Stimulated activated CD8-positive, alpha-beta memory T cell treated with anti-CD3 and anti-CD28 coated beads, Interleukin-7, amount 100 ng/mL, for 1 hour (primary cell): ENCODE measurements at places on chromosomes 4 and X.

DNA sequence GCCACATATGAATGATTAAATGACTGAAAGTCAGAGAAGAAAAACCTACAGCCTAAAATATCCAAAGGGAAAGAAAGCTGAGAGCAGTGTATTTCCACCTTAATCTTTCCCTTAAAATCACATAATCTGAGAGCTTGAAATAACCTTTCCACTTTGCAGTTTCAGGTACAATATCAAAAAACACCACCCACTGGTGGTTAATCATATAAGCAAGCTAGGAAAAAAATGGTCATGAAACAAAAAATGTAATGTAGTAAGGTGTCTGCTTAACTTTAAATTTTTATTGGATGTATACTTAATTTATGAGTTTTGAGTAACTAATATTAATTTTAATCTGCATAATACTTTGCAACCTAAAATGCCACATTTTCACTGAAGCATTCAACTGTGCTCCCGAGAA, 3.2 kb downstream of the PRDM5 start:
- DNase-seq = no peak

GRCh38 chr4:47690611-47691010, 147.3 kb downstream of the CORIN start:
- no peak for DNase-seq

GRCh38 chrX:150332023-150332422, 31.1 kb upstream of the MAMLD1 start:
- DNase-seq = no peak

GRCh38 chr4:184688447-184688846, 38.9 kb downstream of the PRIMPOL start:
- DNase-seq = no peak

DNA sequence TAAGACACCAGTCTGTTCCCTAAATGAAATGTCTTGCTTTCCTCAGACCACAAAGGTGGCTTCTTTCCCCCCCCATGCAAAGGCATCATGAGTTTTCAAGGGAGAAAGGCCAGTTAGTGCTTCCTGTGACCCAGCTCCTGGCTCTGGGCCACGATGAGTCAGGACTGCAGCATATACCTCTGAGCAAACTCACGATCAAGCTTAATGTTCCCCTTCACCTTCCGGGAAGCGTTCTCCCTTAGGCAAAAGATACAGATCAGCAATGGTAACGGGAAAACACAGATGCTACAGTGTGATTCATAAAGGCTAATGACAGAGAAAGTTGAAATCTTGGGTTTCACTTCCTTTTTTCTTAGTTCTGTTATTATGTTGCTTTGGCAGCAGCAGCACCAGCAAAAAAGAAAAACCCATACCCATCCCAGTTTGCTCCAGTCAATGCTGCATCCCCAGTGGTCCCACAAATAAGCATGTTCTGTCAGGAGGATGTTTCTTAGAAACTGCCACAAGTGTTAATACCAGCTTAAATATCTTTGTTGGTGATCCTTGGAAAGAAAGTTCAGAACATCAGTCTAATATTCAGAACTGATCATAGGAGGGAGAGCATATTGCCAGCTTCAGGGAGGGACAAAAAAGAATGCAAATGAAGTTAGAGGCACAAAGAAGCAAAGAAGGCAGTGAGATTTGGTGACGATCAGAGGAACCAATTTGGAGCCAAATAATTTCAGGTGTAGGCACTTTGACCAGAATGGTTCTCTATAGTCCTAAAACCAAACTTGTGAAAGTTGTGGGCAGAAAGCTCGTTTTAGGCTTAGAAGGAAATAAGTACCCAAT, 41.2 kb downstream of the LONRF3 start:
- DNase-seq = no peak

- DNase-seq = no peak
These were observed 53.2 kb downstream of the MAGED4B start for GRCh38 chrX:52015794-52016193.

DNA sequence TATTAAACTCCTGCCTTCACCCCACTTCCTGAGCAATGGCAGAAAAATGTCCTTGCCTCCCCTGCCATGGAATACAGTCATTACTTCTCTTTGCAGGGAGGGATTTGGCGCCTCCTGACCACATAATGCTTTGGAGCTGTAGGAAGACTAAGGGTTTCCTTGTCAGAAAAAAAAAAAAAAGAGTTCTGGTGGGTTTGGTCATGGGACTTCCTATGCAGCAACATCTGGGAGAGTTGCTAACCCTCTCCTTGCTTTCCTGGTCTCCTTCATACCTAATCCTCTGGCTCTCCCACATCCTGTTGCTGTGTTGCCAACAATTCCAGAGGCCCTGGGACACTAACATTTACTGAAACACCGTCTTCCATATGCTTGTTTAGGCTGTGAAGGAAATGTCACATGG, 75.1 kb upstream of the MBNL3 start:
- no peak for DNase-seq

DNA sequence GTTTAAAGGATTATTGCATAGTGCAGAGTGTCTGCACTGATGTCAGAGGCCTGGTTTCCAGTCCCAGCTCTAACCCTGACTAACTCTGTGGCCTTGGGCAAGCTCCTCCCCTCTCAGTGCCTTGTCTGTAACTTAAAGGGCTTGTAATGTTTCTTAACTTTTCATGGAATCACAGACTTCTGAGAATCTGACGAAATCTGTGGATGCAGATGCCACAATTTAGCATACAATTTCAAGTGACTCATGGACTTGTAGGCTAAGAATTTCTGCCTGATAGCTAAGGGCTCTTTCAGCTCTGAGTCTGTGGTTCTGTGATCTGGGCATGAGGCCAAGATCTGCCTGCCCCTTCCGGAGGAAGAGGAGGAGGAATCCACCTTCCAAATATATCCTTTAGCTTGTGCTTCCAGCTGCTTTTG, 236.9 kb downstream of the AR start:
- DNase-seq = no peak

DNA sequence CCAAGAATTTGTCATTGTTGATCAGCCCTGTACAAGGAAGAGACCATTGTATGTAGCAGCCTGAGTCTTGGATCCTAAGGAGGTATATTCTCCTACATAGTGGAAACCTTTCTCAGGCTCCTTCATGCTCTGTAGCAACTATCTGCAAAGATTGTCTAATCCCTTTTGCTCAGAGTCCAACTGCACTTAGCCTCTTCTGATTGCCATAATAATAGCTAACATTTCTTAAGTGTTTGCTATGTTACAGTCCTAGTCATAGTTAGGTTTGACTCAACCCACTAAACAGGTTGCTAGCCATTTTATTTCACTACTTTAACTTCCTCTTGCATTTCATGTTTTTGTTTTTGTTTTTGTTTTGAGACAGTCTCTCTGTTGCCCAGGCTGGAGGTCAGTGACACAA, 50.8 kb upstream of the SLC16A2 start:
- no peak for DNase-seq

- no peak for DNase-seq
These were observed 24.5 kb downstream of the RAP1GDS1 start for GRCh38 chr4:98285676-98286075.

- DNase-seq = no peak
These were observed 53.3 kb downstream of the RGS12 start for GRCh38 chr4:3346146-3346545.

- DNase-seq = no peak
These were observed 39.0 kb upstream of the GPM6B start for GRCh38 chrX:13855689-13856450.

DNA sequence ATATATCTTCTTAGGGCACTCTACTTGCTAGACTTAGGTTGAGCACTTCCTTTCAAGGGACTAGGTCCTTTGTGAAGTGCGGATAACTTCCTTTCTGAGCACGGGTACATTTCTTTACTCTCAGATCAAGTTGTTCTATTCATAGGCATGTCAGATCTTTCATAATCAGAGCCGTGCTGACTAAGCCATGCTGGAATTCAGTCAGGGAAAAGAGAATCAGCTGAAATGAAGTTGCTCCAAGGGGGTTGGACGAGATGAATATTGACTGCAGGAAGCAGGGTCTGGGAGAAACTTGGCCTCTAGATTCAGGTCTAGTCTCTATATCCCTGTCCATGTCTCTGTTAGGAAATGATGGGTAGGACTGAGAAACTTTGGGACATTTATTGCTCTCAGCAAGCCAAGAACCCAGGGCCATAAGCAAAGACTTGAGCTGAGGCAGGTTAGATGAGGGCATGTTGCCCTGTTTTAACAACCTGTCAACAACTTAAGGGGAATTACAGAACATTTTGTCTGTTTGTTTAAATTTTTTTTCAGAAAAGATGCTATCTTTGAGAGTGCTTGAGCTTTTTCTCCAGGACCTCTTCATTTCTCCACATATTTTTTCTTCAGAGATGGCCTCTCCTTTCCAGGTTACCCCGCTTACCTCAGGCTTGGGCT, 28.3 kb downstream of the AREG start:
- DNase-seq = no peak

DNA sequence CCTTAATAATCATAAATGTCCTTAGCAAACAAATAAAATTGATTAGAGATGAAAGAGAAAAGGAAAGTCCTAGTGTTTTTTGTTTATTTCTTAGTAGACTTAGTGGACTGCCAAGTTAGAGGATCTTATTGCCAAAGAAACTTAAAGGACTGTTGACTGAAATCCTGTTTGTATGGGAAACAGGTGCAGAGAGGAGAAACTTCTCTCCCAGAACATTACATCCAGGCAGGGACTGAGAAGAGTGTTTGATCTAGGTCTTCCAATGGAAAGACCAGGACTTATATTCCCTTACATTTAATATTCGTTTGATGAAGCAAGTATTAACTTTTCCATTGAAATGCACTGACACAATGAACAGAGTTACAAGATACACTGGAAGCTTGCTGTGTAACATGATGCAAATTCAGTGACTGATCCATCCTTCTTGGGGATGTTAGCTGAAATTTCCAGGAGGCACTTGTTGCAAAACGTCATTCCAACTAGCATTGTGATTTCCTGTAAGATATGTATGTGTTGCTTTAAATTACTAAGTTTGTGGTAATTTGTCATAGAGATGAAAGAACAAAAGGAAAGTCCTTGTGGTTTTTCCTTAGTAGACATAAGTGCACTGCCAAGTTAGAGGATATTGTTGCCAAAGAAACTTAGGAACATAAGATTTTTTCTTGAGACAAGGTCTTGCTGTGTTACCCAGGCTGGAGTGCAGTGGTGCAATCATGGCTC, 505.6 kb downstream of the STIM2 start:
- no peak for DNase-seq

DNA sequence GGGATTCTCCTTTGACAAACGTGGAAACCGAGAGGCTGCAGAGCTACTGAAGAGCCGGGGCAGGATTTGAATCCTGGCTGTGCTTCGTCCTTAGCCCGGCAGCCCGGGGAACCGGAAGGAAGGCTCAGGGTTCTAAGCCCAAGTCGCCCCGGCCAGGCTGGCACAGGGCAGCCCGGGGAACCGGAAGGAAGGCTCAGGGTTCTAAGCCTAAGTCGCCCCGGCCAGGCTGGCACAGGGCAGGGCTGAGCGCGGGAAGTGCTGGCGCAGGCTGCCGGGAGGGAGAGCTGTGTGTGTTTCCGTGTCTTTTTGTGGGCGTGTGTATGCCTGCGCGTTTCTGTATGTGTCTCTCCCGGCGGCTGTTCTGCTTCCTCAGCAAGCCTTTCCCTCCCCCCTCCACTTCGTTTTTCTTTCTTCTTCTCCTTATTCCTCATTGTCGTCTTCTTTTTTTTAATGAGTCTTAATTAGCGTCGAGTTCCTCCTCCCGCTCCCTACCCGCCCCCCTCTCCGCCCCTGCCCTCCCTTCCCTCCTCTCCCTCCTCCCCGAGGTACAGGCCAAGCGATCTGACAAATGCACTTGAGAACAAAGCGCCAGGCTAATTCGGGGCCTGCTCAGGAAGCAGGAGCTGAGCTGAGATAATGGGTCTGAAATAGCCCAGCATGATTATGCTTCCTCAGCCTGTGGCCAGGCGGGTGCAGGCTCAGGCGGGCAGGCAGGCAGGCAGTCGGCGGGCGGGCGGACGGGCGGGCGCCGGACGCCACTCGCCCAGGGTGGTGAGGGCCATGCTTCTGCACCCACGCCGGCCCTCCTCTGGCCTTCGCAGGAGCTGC, 65.9 kb downstream of the EFNB1 start:
- DNase-seq = no peak

DNA sequence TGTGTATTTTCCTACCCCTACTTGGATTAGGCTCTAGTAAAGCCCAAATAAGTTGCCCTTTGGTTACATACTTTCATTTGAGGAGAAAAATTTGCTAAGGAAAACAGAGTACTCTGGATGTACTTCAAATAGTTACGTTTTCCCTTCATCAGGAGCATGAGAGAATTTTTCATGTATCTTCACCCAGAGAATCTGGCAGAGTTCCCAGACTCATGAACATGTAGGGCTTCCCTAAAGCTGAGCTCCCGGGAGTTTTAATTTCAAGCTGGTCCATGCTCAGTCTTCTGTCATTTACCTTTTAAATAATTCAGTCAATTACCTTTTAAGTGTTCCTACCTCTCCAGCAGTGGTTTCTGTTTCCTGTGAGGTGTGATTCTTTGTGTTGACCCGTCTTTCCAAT, 367.5 kb upstream of the GRID2 start:
- DNase-seq = no peak

DNA sequence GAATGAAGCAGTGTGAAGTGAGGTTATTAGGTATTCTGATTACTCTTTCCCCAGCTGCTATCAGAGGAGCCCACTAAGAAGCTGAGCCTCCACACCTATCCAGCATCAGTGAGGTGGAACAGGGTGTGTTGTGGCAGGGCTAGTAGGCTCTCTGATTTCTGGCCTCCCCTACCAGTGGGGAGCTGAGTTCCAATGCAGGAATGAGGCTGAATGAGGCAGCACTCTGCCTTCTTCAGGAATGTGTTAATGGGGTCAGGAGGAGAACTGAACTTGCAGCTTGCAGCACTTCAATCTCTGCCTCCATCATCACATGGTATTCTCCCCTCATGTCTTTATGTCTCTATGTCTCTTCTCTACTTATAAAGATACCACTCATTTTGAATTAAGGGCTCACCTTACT, 26.9 kb downstream of the SOX3 start:
- no peak for DNase-seq

GRCh38 chr4:52051213-52051614, at the start of gene SPATA18:
Gene SPATA18, plus strand, starts transcription at chr4:52051304. Its CDS starts 401 bp downstream, at chr4:52051705.
- no peak for DNase-seq

- no peak for DNase-seq
These were observed 14.1 kb upstream of the SCRG1 start for GRCh38 chr4:173413036-173413435.

- DNase-seq = no peak
These were observed 53.3 kb downstream of the NFKB1 start for GRCh38 chr4:102554482-102554881.

DNA sequence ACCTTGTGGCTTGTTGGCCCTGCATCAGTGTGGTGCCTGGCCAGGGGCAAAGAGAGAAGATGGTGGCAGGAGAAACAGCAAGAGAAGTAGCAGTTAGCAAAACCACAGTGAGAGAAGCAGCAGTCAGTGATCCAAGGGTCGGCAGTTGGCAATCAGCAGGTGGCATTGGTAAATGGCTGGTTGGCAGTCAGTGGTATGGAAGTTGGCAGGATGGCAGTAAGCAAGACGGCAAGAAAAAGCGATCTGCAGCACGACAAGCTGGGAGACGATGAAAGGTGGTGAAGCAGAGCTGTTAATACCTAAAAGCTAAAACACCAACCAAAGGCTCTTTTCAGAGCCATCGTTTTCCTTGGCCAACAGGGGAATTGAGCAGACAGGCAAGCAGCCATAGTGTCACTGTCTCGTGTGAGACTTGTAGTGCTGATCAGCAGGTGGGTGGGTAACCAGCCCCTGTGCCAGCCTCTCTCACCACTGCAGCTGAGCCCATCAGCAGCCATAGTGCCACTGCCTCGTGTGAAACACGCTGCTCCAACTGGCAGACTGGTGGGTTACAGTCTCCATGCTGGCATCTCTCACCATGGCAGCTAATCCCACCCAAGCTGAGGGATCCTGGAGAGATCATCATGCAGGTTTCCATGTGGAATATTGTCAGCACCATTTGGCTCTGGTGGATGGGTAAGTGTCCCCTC, 2078.4 kb downstream of the PCDH7 start:
- no peak for DNase-seq

- no peak for DNase-seq
These were observed 25.2 kb downstream of the NOP14 start for GRCh38 chr4:2937986-2938385.
